ENCODE measurements at places on chromosomes 3 and 15.

- DNase-seq: no peak
Observed at GRCh38 chr3:62378921-62379320, 5.6 kb upstream of the FEZF2 start.

DNA sequence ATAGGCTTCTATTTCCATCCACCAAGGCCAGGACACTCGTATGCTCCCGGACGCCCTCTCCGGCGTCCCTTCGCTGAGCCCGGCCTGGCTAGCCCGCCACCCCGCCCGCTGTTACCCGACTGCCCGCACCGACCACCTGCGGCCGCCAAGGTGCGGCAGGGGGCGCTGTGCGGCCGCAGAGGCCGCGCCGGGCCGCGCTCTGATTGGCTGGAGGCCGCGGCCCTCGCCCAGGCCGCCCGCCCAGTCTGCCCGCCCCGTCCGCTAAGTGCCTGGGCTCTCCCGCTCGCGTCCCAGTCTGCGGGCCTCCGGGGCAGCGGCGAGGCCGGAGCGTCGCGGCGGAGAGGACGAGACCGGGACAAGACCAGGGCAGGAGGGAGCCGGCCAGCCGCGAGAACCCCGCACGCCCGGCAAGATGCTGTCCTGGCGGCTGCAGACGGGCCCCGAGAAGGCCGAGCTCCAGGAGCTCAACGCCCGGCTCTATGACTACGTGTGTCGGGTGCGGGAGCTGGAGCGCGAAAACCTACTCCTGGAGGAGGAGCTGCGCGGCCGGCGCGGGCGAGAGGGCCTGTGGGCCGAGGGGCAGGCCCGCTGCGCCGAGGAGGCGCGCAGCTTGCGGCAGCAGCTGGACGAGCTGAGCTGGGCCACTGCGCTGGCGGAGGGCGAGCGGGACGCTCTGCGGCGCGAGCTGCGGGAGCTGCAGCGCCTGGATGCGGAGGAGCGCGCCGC lies at the start of gene SYNM:
Gene SYNM, plus strand, starts transcription at position 293 of the 726 bp plus-strand sequence. Its CDS starts 120 bp downstream, at position 413.
- DNase-seq: no peak

DNA sequence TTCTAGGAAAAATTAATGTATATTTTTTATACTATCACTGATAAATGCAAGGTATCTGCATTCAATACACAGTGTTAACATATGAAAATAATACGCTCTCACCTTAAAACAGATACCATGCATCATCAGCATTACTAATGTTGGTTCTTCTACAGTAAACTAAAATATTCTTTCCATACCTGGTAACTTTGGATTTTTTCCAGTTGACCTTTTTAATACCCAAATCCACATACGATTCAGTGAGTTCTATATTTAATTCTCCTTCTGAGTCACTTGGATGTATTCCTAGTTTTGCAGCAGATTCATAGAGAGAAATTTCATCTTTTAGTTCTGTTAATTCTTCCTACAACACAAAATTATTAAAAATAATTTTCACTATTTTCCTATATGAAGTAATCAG lies 29.9 kb downstream of the CEP152 start:
- no peak for DNase-seq

DNA sequence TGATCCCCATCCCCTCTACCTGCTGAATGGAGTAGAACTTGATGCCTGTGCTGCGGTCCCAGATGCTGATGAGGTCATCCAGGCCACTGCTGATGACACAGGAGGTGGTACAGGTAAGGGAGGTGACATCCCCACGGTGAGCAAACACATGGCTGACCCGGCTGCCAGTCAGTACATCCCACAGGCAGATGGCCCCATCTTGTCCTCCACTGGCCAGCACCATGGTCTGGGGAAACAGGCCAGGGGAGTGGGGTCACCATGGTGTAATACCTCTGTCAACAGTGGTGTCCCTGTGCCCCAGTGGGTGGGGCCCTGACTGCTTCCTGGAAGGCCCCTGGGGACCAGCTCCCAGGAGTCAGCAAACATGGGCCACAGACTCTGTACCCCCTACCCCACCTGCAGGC lies 33.3 kb downstream of the PTPN23 start:
- DNase-seq: no peak

- DNase-seq: no peak
Observed at GRCh38 chr15:90209591-90209990, 8.5 kb downstream of the SEMA4B start.

DNA sequence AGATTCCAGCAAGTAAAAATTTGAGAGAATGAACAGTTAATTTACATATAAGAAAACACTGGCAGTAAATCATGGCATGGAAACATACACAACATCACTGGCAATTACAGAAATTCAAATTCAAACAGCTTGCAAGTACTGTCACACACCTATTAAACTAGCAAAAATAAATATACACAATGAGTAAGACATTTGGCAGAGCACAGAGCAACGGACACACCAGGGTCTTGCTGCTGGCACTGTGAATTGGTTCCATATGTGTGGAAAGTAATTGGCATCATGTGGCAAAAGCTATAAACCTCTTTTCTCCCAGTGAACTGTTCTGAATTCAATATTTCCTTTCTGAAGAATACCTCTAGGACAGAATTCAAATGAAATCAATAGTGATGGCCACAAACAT lies 78.3 kb downstream of the LRRK1 start:
- DNase-seq: no peak

- DNase-seq: no peak
Observed at GRCh38 chr3:1087066-1087560, 5.7 kb upstream of the CNTN6 start.

DNA sequence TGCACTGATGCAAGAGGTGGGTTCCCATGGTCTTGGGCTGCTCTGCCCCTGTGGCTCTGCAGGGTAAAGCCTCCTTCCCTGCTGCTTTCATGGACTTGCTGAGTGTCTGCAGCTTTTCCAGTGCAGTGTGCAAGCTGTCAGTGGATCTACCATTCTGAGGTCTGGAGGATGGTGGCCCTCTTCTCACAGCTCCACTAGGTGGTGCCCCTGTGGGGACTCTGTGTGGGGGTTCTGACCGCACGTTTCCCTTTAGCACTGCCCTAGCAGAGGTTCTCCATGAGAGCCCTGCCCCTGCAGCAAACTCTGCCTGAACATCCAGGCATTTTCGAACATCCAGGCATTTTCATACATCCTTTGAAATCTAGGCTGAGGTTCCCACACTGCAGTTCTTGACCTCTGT lies 329.8 kb upstream of the NAALADL2 start:
- DNase-seq: no peak

DNA sequence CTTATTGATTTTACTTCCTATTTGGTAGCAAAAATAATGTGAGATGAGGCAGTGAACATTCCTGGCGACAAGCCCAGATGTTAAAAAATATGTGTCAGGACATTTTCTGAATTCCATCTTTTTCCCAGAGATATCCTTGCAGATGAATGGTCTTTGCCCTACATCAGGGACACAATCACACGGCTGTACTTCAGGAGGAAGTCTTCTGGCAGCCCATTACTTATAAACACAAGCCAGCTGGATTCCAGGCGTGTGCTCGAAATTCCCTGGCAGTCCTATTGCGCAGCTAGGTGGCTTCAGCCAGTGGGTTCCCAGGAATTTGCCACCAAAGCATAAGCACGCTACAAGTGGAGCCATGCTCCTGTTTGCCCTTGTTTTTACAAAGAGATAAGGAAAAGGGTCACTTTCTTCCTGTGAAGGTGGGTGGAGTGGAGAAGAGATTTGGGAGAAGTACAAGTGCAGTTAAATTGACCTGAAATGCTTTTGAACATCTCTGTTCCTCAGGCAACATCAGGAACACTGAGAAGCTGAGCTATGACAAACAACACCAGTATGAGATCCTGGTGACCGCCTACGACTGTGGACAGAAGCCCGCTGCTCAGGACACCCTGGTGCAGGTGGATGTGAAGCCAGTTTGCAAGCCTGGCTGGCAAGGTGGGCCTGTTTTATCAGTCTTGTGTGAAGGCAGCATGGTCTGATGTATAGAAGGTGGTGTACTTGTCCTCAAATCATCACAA lies 257.1 kb upstream of the TRIM42 start:
- DNase-seq: no peak

- no peak for DNase-seq
Observed at GRCh38 chr3:50221411-50222168, 14.4 kb upstream of the GNAI2 start.

GRCh38 chr3:105394177-105394576 lies 27.5 kb downstream of the ALCAM start:
- DNase-seq: no peak

- no peak for DNase-seq
Observed at GRCh38 chr15:41241221-41241964, 10.3 kb downstream of the CHP1 start.

DNA sequence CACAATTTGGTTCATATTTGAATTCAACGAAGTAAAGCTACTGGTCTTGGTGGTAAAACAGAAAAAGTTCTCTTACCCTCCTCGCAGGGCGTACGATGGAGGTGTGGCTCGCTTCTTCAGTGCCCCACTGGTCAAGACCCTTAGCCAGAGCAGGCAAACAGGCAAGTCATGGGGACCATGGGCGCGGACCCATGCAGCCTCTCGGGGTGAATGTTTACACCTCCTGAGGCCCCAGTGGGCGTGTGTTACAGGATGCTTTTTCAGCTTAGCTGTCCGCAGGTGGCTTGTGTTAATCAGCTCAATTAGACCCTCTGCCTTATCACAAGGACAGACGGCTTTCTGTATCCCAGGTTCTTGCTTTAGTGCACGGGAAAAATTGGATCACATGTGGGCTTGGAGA lies 991.8 kb downstream of the GBE1 start:
- DNase-seq: no peak

GRCh38 chr3:3260870-3261269 lies 81.4 kb upstream of the CRBN start:
- DNase-seq: no peak

GRCh38 chr3:131907796-131908195 lies 127.0 kb downstream of the CPNE4 start:
- no peak for DNase-seq
